Effector memory CD4-positive, alpha-beta T cell (primary cell): ENCODE measurements at places on chromosomes 2 and 18.

DNA sequence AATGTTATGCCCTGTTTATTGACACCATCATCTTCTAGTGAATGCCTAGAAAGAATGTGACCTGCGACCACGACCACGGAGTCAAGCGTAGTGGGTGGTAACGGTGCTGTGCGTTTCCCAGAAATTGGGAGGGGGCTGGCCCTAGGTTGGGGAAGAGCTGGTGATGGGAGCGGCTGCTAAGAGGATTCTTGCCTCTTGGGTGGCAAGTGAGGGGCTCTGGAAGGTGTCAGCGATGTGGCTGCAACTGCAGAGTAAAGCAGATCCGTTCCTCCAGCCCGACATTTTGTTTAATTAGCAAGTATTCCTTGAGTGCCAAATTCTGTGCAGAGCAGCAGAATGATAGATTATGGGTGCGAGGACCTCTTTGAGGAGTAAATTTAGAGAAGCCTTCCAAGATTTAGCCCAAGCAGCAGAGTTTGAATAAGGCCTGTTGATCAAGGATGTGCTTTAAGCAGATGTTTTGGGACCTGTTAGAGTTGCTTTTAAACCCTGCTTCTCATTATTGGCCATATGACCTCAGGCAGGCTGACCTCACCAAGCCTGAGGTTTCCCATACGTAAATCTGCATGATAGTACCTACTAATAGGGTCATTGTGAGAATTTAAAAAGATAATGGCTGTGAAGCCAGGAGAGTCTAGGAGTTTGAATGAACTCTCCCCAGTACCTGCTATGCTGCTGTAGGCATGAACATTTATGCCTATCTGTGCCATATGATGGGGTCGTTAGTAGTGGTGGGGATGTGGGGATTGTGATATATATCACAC lies 287.7 kb downstream of the PTGR3 start:
- DNase-seq: no peak

DNA sequence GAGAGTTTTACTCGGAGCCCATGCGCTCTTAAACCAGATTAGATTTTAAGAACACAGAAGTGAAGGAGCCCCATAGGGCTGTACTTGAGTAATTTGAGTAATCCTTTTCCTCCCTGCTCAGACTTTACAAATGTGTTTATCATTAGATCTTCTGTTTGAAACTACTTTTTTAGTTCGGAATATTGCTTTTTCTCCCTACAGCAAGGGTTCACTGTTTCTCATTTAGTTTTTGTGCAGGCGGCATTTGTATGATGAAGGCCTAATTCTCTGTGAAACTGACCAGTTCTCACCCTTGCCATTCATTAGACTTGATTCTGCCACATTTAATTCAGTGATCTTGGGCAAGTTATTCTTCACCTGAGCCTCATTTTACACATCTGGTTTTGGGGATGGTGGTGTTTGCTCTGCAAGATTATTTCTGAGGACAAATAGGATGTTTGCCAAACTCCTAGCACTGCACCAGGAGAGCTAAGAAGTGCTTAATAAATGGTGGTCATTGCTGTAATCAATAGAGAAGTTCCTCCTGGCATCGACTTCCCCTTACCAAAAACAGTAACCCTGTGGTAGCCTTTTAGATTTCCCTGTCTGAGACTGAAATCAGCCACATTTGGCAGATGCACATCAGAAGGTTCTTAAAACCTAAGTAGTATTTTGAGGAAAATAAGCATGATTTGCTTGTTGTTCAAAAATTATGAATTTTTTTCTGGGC lies 2.2 kb downstream of the B3GNT2 start:
- DNase-seq: no peak

- DNase-seq: no peak
Observed at GRCh38 chr2:217077831-217078407, 218.1 kb upstream of the TNP1 start.

DNA sequence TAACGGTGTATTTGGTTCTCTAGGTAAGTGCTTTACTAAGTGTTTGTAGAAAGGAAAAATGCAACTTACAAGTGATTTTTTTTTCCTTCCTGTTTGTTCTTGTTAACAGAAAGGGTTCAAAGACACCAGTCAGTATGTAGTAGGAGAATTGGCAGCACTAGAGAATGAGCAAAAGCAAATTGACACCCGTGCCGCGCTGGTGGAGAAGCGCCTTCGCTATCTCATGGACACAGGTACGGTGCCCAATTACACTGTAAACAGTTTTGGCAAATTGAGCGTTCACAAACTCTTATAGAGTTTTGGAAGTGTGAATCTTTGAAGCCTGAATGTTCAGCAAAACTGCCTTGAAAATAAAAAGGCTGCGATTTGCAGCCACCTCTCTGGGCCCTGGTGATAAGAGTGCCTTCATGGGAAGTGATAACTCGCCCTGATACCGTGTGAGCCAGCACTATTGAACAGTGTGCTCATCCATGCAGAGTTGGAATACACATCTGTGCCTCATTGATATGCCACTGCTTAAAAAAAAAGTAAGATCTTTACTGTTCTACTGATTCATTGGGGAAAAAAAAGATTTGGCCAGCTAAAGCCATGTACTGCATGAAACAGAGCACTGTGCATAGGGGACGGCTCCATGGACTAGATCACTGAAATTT lies 54.0 kb upstream of the OTX1 start:
- DNase-seq: no peak

- DNase-seq: no peak
Observed at GRCh38 chr2:74131901-74132300, 15.8 kb downstream of the BOLA3 start.

DNA sequence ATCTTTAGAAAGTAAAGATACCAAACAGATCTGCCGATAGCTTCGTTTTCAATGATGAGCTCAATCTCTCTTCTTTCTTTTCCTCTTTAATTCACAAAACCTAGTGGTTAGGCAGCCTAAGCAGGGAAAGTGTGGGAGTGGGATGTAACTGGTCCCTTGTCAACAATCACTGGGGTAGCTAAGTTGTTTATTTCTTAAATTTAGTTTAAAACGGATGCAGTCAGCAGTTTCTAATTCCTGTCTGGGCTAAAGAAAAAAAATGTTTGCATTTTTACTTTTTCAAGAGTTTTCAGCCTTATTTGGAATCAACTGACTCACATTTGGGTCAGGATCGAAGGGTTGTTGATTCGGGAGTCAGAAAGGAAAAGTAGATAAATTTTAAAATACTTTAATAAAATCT lies 137.7 kb upstream of the TACR1 start:
- DNase-seq: no peak

GRCh38 chr2:162328424-162329157 lies 10.1 kb upstream of the IFIH1 start:
- no peak for DNase-seq

DNA sequence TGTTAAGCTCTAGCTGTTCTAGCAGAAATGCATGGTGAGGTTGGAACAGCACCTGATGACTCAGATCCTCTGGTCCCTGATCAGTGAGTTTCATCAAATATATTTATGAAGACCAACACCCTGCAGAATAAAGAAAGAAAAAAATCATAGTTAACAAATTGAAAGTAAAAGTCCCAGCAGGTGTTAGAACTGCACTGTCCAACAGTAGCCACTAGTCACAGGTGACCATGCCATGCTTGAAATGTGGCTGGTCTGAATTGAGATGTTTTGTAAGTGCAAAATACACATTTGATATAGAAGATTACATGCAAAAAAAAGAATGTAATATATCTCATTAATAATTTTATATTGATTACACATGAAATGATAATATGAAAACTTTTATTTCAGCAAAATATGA lies 1010.7 kb upstream of the ZEB2 start:
- no peak for DNase-seq
